ENCODE measurements at places on chromosomes 12 and 14.

GRCh38 chr14:56193347-56193746, 75.1 kb downstream of the PELI2 start:
- DNase-seq: no peak

DNA sequence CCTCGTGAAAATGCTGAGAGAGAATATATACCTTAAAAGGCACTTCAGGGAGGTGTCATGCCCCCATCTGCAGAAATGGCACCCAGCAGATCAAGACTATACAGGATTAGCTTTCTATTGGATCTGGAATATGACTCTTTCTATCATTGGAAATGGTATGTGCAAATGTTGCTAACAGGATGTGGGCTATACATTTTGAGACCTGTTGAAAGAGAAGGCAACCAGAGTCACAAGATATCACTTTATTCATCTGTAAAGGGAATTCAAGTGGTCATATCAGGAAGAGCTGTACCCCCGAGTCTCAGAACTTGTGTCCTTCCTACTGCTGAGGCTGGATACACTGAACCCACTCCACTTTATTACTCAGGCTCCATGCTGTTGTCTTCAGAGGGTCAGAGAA, 46.1 kb upstream of the FRMD6 start:
- DNase-seq: no peak

- no peak for DNase-seq
Measured at GRCh38 chr12:100474617-100475016, 951 bp downstream of the NR1H4 start.

DNA sequence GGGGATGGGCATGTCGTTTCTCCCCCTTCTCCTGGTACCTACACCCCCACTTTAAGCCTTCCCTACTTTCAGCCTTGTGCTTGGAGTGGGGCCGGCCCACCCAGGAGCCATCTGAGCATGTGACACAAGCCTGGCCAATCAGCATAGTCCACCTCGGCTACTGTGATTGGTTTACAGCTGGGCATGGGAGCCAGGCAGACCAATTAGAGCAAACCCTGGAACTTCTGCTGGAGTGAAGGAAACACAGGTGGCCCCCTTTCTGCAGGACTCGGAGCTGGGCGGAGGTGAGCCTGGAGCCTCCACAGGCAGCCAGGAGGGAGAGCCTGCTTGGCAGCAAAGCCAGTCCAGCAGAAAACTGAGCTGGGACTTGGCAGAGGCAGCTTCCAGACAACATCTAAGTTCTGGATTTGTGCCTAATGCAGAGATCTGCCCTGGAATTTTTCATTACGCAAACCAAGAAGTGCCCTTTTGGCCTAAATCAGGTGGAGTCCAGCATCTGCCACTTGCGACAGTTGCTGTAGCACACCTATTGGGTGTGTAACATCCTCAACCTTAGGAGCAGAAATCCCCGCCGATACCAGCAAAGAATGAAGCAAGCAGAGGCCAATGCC, 59.5 kb downstream of the SCARB1 start:
- no peak for DNase-seq

Measured in effector CD4-positive, alpha-beta T cell (primary cell).